ENCODE measurements at places on chromosomes 4 and X.

DNA sequence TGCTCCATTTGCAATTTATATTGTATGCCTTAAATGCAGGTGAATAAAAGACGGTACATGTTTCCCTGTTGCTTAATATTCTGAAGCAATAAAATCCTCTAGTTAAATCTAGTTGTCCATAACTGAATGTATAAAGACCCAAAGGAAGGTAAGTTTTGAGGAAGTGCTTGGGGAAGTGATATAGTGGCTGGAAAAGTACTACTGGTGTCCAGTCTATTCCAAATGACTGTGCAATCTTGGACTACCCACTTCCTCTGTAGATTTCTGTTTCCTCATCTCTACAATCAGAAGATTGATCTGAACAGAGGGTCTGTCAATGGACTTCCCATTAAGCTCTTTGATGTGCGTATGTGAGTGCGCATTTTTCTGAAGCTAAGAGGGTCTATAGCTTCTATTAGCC is 17.0 kb downstream of the SNCA start:
- DNase-seq, result no peak

GRCh38 chrX:16075087-16075486 is 48.3 kb upstream of the GRPR start:
- no peak for DNase-seq

GRCh38 chrX:149469406-149469805 is 35.7 kb downstream of the IDS start:
- DNase-seq, result no peak

DNA sequence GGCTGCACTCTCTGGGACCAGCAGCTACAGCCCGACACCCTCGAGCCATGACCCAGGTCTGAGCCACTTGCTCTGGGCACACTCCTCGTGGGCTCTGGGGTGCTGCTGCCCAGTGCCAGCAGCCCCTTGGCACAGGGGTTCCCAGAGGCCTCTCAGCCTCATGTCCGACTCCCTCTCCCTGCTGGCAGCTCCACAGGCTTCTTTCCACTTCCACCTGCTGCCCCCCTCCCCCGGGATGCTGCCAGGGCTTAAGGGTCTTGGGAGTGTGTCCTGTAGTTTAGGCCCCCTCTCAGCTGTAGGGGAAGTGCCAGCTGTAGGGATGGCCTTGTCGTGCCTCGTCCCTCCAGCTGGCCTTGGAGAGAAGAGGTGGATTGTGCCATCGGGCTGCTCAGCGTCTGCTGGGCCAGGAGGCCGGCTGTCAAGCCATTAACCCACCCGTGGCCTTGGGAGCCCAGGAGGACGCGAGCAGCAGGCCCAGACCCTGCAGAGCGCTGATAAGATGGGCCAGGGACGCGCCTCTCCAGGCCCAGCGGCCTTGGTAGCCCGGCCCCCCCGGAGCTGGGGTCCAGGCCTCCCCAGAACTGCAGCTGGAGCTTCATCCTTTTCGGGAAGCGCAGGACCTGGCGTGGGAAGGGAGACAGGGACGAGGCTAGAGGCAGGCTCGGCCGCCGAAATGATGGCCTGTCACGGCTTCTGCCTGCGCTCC is 1.0 kb upstream of the USP27X start:
- no peak for DNase-seq

- no peak for DNase-seq
Measured at GRCh38 chr4:103168993-103169392, 29.1 kb downstream of the CENPE start.

- DNase-seq, result no peak
Measured at GRCh38 chr4:113845138-113845537, 83.6 kb upstream of the CAMK2D start.

- no peak for DNase-seq
Measured at GRCh38 chrX:45385757-45386156, 185.1 kb upstream of the DIPK2B start.

- no peak for DNase-seq
Measured at GRCh38 chr4:52251864-52252263, 200.8 kb downstream of the SPATA18 start.

GRCh38 chrX:110322603-110323002 is 4.7 kb upstream of the AMMECR1 start:
- peak; percentile 64 for DNase-seq
